Tongue (tissue), 3 donors: ENCODE measurements at places on chromosomes 11 and 22. TPM values are rescaled to one million over a fixed set of nuclear protein-coding genes. Genes with fewer than 3 reads are reported as not detected.

OMP gene
- 1.0 TPM for total RNA-seq

CYTH4 gene
- total RNA-seq = 20.5 TPM

SYCE3 gene
- not detected for total RNA-seq

VWCE gene
- 0.41 TPM for total RNA-seq

HBB gene
- 162 TPM for total RNA-seq

MFRP gene
- total RNA-seq = not detected

RFPL2 gene
- not detected for total RNA-seq

CXCR5 gene
- 0.10 TPM for total RNA-seq
